Uterus (tissue), 4 donors: ENCODE measurements at places on chromosomes 5 and 9. TPM values are rescaled to one million over a fixed set of nuclear protein-coding genes. Genes with fewer than 3 reads are reported as not detected.

SPATA6L gene
- total RNA-seq = 0.51 TPM

PRLR gene
- total RNA-seq = 15.8 TPM

ZER1 gene
- total RNA-seq = 52.0 TPM

TOPORS gene
- 49.3 TPM for total RNA-seq

SRA1 gene
- total RNA-seq = 31.0 TPM
